Renal cortex interstitium (tissue), 15 donors: ENCODE measurements at places on chromosomes 5 and 9.

- DNase-seq: no peak
Observed at GRCh38 chr5:132751444-132751843, 4.2 kb downstream of the CCNI2 start.

DNA sequence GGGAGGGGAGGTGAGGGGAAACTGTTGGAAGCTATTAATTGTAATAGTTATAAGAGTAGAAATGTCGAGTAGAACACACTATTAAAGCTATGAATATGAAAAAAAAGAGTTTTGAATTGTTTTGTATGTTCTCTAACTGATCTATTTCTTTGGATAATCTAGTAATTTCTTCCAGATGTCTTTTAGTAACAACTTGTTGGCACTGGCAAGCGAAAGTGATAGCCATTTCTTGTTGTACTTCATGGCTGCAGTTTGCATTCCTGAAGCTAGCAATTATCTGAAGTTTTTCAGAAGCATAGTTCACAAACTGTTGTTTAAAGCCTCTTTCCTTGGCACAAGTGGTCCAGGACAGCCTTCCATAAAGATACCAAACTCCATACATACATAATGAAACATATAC is 49.4 kb upstream of the SPATA31C2 start:
- DNase-seq: no peak

DNA sequence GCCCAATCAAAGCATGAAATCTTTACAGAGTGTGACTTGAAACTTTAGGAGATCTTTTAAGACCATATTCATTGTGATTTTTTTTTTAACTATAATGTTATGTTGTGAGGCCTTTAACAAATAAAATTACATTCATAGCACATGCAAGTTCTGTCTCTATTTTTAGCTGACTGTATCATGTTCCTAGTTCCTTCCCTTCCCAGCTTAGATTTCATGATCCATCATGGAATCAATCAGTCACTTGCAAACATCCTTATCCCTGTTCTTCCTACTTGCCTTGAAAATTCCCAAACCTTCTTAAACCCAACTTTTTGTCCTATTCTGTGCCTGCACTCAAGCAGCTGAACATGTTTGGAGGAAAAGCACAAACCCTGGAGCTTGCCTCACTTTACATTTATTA is 141.8 kb downstream of the DMXL1 start:
- no peak for DNase-seq

GRCh38 chr5:1167728-1168709 is 33.4 kb upstream of the SLC6A19 start:
- DNase-seq: peak; percentile 70

DNA sequence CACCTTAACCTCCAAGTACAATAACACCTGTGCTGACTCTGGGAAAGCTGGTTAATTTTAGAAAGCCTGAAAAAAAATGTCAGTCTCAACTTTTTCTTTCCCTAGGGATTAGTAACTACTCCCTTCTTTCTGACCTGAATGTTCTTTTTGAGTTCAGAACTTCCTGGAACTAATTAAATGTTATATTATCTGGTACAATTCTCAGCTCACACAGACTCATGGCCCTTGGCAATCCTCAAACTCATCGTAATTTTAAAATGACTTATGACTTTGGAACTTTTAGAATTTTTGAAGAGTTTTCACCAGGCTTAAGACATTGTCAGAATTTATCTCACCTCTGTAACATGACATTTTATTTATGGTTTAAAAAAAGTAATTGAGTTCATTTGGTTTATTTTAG is 315.0 kb downstream of the FER start:
- no peak for DNase-seq

GRCh38 chr5:100188339-100188738 is 346.8 kb upstream of the FAM174A start:
- no peak for DNase-seq

DNA sequence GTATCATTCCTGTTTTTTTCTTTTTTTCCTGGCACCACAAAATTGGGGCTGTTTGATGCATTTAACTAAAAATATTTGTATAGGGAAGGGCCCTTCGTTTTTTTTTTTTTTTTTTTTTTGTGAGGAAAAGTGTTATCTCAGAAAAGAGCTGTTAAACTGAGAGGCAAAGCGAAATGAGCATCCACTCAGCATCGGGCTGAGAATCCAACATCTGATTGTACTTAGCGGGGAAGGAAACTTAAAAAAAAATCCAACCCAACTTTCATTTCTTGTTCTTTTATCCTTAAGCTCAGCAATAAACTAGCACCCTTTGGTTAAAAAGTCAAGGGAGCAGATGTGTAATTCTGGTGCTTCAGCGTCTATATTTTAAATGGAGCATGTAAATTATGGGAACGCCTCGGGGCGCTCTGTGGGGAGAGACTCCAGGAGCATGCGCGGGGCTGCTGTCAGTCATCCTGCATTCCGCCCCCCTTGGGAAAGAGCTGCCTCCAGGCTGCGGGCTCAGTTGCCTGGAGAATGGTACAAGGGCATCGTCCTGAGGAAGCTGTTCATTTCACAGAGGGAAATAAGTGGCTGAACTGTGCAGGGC is 33.3 kb downstream of the DMRT2 start:
- no peak for DNase-seq

DNA sequence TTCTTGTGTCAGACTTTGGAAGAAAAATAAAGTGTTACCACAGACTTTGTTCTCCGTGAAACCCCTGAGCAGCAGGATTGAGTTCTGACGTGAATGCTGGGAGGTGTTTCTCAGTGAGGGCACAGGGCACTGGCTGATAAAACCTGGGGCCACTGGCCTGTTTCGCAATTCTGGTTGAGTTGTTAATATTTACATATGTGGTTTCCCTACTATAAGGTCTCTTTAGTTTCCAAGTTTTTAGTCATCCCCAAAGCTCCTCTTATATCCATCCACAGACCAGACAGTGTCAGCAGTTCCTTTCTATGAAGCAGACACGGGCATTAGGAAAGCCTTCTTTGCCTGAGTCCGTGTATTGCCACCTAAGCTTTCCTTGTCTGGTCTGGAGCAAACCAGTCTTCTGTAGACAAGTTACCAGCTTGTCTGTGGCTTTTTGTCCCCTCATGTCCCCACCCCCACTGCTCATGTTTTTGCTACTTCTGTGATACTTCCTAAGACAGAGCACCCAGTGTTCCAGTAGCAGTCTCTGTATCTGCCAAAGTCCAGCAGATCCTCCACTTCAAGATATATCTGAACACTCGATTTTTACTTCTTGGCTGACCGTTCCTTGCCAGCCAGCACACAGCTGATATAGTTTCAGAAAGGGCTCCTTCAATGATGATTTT is 42.0 kb downstream of the ACO1 start:
- DNase-seq: no peak

- no peak for DNase-seq
Observed at GRCh38 chr9:20504930-20505329, 117.4 kb downstream of the MLLT3 start.

DNA sequence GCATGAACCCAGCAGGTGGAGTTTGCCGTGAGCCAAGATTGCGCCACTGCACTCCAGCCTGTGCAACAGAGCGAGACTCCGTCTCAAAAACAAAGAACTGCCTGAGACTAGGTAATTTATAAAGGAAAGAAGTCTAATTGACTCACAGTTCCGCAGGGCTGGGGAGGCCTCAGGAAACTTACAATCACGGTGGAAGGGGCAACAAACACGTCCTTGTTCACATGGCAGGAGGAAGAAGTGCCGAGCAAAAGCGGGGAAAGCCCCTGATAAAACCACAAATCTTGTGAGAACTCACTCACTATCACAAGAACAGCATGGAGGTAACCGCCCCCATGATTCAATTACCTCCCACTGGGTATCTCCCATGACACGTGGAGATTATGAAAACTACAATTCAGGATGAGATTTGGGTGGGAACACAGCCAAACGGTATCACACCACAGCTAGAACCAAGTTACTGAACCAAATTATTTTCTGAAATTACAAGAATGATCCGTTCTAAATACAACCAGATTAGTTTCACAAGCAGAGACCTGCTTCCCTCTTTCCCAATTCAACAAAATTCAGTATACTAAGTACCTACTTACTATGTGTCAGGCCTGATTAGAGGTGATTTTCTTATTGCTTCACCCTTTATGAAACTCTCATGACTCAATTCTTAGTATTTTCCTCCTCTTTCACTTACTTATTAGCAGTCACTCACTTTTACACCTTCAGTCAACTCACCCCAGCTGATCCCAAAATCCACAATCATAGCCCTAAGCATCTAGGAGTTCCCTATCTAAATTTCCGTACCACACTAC is 8.4 kb downstream of the UBTD2 start:
- no peak for DNase-seq

GRCh38 chr5:175750511-175750931 is 92.7 kb downstream of the HRH2 start:
- DNase-seq: no peak

GRCh38 chr5:6472792-6473191 is 24.1 kb downstream of the UBE2QL1 start:
- DNase-seq: no peak

GRCh38 chr5:118967059-118967508 is 21.3 kb downstream of the DTWD2 start:
- DNase-seq: no peak

DNA sequence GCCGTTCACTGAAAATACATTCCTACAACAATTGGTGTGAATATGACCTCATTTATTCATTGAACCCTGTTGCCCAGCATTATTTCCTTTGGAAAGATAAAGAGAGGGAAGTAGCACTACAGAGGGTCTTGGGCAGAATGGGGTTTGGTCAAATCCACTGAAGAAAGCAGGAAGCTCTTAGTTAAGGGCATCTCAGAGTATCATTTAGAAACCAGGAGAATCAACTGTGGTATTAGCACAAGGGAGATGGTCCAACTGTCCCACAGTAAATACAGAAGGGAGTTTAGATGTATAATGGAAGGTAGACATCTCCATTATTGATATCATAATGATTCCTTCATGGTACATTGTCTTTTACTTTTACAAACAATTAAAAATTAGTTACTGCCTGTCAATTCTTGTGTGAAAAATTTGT is 47.1 kb downstream of the LIX1 start:
- no peak for DNase-seq

DNA sequence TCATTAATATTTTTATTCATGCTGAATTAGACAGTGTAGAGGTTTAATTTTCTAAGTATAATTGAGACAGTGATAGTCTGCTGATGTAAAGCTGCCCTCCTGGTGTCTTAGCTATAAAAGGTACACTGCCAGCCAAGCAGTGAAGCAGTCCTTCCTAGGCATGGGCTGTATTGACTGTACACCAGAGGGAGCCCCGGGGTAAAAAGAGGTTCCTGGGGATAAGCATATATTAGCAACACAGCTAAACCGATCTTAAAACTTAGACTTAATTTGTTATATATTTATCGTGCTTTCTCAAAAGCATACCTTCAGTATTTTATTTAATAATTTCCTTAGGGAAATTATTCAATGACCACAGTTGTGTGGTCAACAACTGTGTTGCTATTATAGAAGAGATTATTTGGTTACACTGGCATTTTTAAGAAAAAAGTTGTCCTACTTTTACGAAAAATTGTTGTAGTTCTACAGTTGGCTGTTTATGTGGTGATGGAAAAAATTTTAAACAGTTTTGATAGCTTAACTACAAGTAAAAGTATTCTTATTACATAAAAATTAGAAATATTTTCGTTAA is 68.8 kb downstream of the ELL2 start:
- no peak for DNase-seq

GRCh38 chr5:160475864-160476438 is 54.3 kb downstream of the PTTG1 start:
- no peak for DNase-seq

- DNase-seq: no peak
Observed at GRCh38 chr9:34556949-34557348, 32.6 kb downstream of the CNTFR start.
